ENCODE measurements at places on chromosomes 3 and 15. TPM values are rescaled to one million over a fixed set of nuclear protein-coding genes. Genes with fewer than 3 reads are reported as not detected.

The TNFAIP8L3 gene
- 43.1 TPM for total RNA-seq

The GADL1 gene
- total RNA-seq: not detected

The ELP6 gene
- total RNA-seq: 26.2 TPM

The ADPRH gene
- 3.1 TPM for total RNA-seq

The VEPH1 gene
- total RNA-seq: 0.25 TPM

The EFCAB12 gene
- total RNA-seq: 1.2 TPM

The GOLGA8B gene
- 15.6 TPM for total RNA-seq

The RPL22L1 gene
- total RNA-seq: 207 TPM

The CCDC191 gene
- total RNA-seq: 2.1 TPM

The ILDR1 gene
- not detected for total RNA-seq

The CMSS1 gene
- 47.1 TPM for total RNA-seq

The IMPG2 gene
- total RNA-seq: not detected

The CTXN2 gene
- total RNA-seq: 0.02 TPM

The SH2D7 gene
- total RNA-seq: not detected

The FEZF2 gene
- not detected for total RNA-seq
